ENCODE measurements at places on chromosomes 1 and 21. TPM values are rescaled to one million over a fixed set of nuclear protein-coding genes. Genes with fewer than 3 reads are reported as not detected.

DNA sequence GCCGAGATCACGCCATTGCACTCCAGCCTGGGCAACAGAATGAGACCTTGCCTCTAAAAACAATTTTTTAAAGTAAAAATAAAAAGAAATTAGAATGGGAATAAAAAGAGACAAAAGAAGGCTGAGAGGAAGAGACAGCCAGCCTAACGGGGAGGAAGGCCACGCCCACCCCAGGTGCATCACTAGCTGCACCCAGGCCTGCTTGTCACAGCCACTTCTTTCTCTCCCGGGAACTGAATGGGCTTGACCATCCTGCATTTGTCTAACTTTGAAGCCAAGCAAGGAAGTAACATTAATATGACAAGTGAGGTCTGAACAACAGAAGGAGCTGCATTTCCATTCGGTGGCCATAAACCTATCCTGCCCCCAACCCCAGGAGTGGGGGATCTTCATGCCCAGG, 20.8 kb upstream of the EFNA1 start:
- H3K27me3 ChIP-seq, result no peaks in the 10 kb centered on the region
- peaks cover 19% of the 10 kb centered on the region for H3K4me1 ChIP-seq
- H3K4me3 ChIP-seq, result no peak overlapping the region
- no peak for DNase-seq

DNA sequence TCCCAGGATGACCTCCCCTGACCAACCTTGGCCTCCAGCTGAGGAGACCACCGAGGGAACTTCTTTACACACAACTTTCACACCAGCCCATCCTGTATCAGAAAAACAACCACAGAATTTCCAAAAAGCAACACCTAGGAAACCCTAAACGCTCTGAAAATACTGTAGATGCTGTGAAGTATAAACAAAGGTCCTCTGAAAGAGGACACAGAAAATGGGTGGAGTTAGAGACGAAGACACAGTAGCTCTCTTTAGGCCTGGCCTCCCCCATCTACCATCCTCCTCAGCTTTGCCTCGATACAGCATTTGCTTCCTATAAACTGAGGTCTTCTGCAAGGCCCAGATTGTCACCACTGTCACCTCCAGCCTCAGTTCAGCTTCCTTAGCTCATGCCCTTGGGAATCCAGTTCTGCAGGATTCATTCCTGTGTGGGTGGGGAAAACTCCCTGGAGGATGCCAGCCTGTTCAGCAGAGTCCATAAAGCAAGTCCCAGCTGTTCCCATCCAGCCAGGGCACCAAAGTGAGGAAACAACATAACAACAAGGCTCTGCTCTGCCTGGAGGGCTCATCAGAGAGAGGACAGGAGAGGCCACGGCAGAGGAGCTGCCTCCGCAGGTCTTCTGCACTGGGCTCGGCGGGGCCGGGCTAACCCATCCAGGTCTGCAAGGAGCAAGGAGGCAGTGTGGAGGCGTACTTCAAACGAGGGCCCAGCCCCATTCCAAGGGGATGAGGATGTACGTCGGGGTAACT, 15.0 kb downstream of the PIK3C2B start:
- no peaks in the 10 kb centered on the region for H3K36me3 ChIP-seq
- H3K27me3 ChIP-seq, result no peaks in the 10 kb centered on the region
- no peak for DNase-seq
- no peak overlapping the region for H3K4me3 ChIP-seq
- no peak overlapping the region for H3K27ac ChIP-seq
- peaks cover 30% of the 10 kb centered on the region for H3K4me1 ChIP-seq

Gene FAM151A
- not detected for polyA plus RNA-seq

DNA sequence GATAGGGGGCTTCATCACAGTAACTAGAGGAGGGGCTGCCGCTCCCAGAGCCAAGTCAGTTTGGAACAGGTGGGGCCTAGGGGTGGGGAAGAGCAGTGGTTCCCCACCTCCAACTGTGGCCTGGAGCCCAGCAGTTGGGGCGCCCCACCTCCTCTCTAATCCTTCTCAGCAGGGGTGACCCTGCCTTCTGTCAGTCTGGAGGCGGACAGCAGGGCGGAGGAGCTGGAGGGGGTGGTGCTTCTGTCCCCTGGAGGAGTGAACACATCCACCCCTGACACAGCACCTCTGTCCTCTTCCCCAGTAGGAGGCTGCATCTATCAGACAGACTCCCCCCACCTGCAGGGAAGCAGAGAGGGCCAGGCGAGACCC, 73.8 kb downstream of the MRPL37 start:
- no peak overlapping the region for H3K27ac ChIP-seq
- H3K36me3 ChIP-seq, result no peaks in the 10 kb centered on the region
- H3K4me3 ChIP-seq, result no peak overlapping the region
- no peaks in the 10 kb centered on the region for H3K4me1 ChIP-seq

Gene TRIM45
- 1.4 TPM for polyA plus RNA-seq

Gene SPSB1
- polyA plus RNA-seq, result 1.2 TPM

- no peak for DNase-seq
- no peaks in the 10 kb centered on the region for H3K4me1 ChIP-seq
- no peaks in the 10 kb centered on the region for H3K27me3 ChIP-seq
- no peak overlapping the region for H3K4me3 ChIP-seq
- peaks cover 27% of the 10 kb centered on the region for H3K36me3 ChIP-seq
Observed at GRCh38 chr1:53024117-53024516, 37.9 kb upstream of the PODN start.

Gene PIGR
- polyA plus RNA-seq, result 0.01 TPM

DNA sequence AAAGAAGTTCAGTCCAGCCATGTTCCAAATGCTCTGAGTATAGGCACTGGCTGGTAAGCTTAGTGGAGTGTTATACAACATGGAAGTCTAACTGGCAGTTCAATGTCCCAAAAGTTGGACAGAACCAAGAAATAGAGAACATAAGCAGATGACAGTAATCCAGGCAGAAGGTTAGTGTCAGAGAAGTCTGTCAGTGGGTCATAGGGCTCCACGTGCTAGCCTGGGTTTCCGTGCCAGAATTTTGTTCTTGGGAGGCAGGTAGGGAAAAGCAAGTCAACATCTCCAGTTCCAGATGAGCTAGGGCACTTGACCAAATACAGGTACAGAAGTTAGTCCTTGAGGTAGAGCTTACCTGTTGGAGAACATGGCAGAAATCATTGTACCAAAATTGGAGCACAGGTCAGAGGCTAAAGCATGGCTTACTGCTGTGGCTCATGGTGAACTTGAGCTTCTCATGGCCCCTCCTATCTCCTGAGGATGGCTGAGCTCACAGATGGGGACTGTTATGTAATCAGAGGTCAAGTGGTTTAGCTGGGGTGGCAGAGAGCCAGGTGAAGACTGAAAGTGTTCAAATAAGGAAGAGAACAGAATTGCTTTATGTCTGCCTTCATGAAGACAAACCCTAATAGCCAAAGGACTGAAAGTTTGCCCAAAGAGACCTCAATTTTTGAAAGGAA, 170.8 kb downstream of the NFIA start:
- no peaks in the 10 kb centered on the region for H3K27me3 ChIP-seq
- H3K4me1 ChIP-seq, result peaks cover 36% of the 10 kb centered on the region
- H3K36me3 ChIP-seq, result no peaks in the 10 kb centered on the region
- H3K27ac ChIP-seq, result no peak overlapping the region
- H3K4me3 ChIP-seq, result no peak overlapping the region

DNA sequence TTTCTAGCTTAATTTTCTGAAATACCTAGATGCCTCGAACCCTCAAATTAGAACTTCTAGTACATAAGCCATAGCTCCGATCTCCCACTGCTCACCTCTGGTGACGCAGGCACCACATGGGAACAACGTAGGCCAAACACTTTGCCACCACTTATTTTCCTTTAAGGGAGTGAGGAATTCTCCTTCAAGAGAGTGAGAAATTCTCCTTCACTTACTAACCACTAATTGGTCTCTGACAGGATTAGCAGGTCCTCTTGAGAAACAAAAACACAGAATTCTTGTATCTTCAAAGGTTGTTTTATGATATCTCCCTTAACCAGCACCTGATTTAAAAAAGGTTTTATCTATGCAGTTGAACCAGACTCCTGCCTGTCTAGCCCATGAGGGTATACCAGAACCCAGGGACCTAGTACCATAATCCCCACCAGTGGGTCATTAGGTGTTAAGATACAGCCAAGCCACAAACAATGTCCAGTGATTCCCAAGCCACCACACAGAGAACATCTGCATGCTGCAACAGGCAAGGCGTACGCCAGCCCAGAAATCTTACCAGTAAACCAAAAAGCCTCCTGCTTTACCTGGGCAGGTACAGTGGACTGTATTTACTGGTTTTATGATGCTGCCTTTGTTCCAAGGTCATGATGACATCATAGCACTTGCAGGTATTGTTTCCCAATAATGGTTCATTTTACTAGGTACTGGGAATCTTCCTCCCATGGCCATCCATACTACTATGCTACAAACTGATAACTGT, 20.3 kb upstream of the CXADR start:
- peaks cover 14% of the 10 kb centered on the region for H3K4me1 ChIP-seq
- no peak for DNase-seq
- H3K27me3 ChIP-seq, result peaks cover 9% of the 10 kb centered on the region
- H3K36me3 ChIP-seq, result no peaks in the 10 kb centered on the region
- H3K4me3 ChIP-seq, result no peak overlapping the region
- no peak overlapping the region for H3K27ac ChIP-seq

DNA sequence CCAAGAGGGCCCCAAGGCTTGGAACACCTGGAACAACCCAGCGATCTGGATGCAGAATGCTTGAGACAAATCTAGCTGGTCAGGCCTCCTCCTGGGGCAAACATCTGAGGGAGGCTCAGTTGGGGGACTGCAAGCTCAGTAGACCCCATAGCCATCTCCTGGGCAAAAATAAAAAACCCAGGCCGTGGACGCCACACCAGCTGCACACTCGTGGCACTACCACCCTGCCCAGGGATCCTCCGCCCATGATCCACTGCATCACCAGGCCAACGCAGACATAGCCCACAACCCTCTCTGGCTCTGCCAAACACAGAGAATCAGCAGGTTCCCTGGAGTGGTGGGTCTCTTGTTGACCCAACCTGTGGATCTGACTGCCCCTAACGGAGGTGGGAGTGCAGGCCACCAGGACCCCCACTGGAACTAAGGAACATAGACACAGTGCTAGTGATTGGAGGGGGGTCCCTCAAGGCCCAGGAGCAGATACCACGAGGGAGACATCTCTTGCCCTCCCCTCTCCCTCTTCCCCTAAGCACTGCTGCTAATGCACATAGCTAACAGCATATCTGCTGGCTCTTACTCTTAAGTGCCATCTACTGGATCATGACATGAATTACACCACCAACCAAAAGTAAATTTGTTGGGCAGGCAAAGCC, 147.2 kb downstream of the CHD1L start:
- no peak overlapping the region for H3K4me3 ChIP-seq
- H3K27me3 ChIP-seq, result no peaks in the 10 kb centered on the region
- no peak overlapping the region for H3K27ac ChIP-seq
- DNase-seq, result peak; percentile 7
- H3K36me3 ChIP-seq, result no peaks in the 10 kb centered on the region
- no peaks in the 10 kb centered on the region for H3K4me1 ChIP-seq

- peaks cover 16% of the 10 kb centered on the region for H3K4me1 ChIP-seq
- no peak overlapping the region for H3K27ac ChIP-seq
- no peak overlapping the region for H3K4me3 ChIP-seq
- H3K27me3 ChIP-seq, result peaks cover 35% of the 10 kb centered on the region
Observed at GRCh38 chr21:31560479-31560878, 99.0 kb upstream of the SOD1 start.

Gene SPATA45
- polyA plus RNA-seq, result not detected

DNA sequence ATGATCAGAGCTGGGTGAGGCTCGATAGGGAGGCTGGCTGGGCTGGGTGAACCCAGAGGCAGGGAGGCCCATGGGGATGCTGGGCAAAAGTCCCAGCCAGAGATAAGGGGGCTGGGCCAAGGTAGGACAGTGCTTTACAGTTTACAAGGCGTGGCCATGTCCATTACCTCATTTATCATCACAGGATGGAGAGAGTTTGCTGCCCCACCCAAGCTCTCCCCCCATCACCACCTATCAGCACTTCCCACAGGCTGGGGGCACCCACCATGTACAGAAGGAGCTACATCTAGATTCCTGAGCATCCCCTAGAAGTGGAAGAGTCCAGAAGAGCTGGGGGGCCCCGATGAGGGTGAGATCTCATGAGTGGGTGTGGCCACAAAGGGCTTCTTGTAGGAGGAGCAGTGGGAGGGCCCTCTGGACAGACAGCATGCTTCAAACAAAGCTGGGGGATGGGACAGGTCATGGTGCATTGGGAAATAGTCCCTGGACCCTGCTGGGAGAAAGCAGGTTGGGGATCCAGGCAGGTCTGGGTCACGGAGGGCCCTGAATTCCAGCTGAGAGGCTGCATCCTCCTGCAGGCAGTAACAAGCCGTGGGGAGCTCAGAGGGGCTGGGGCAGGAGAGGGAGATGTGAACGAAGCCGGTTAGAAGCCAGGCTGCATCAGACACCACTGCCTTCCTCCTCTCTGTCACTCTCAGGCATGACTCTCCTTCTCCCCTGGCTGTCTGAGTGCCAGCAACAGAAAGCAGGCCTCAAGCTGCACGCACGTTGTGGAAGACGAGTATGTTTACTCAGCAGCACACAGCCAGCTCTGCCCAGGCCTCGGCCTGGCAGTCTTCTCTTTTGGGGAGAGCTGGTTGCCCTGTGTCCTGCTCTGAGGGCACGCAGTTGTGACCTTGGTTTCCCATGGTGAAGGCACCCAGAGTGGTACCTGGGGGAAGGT, 202.3 kb downstream of the HIVEP3 start:
- DNase-seq, result no peak
- peak overlapping the region; percentile 2 for H3K4me3 ChIP-seq
- H3K27ac ChIP-seq, result peak overlapping the region; percentile 78
- no peaks in the 10 kb centered on the region for H3K27me3 ChIP-seq
- no peaks in the 10 kb centered on the region for H3K36me3 ChIP-seq

DNA sequence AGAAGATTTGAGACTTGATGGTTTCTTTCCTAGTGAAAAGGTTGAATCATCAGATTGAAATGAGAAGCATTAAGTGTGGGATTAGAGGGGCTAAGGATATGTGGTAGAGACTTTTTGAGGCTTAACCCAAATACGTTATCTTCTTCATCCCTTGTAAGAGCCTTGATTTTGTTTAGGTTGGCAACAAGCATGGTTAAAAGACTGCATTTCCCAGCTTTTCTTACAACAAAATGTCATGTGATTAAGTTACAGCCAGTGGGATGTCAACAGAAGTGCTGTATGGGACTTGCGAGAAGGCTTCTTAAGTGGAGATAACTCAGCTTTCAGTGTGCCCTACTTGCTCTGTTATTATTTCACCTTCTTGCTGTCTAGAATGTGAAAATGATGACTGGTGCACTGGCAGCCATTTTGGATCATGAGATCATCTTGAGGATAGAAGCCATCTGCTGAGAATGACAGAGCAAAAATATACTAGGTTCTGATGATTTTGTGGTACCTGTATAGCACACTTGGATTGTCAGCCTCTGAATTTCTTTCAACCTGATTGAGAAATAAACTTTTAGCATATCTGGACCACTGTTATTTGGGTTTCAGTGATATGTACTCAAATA, 41.3 kb upstream of the GNG12 start:
- no peak overlapping the region for H3K27ac ChIP-seq
- H3K36me3 ChIP-seq, result no peaks in the 10 kb centered on the region
- H3K27me3 ChIP-seq, result no peaks in the 10 kb centered on the region
- no peak overlapping the region for H3K4me3 ChIP-seq

Gene OPRD1
- polyA plus RNA-seq, result not detected

Gene MAGOH
- polyA plus RNA-seq, result 22.9 TPM

GRCh38 chr1:188371295-188371806, 1542.6 kb downstream of the PLA2G4A start:
- no peak overlapping the region for H3K4me3 ChIP-seq
- no peaks in the 10 kb centered on the region for H3K36me3 ChIP-seq
- H3K4me1 ChIP-seq, result no peaks in the 10 kb centered on the region
- no peaks in the 10 kb centered on the region for H3K27me3 ChIP-seq
- H3K27ac ChIP-seq, result no peak overlapping the region
- no peak for DNase-seq
